Uterus (tissue), 4 donors: ENCODE measurements at places on chromosomes 7 and 10. TPM values are rescaled to one million over a fixed set of nuclear protein-coding genes. Genes with fewer than 3 reads are reported as not detected.

GPRIN2 gene
- total RNA-seq = not detected

GJD4 gene
- total RNA-seq = not detected

SYCE1 gene
- total RNA-seq = 1.0 TPM

MBL2 gene
- not detected for total RNA-seq

PTF1A gene
- total RNA-seq = 0.90 TPM

SBDS gene
- total RNA-seq = 134 TPM

FAM25C gene
- not detected for total RNA-seq

DNA sequence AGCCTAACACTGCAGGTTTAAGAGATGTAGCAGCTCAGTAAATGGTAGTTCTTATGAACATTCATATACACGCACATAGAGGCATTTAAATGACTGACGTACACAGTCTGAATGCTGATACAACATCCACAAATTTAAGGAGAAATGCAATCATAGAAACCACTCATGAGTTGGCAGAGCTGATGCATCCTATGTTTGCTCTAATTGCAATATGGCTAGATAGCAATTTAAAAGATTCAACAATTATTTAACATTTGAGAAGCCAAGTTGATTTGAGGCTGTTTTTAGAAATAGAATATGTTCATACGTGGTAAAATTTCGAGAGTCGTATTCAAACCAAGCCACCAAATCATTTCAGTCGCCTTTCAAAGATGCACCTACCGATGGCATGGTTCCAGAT is 135.6 kb downstream of the PFKFB3 start:
- DNase-seq = no peak

DNA sequence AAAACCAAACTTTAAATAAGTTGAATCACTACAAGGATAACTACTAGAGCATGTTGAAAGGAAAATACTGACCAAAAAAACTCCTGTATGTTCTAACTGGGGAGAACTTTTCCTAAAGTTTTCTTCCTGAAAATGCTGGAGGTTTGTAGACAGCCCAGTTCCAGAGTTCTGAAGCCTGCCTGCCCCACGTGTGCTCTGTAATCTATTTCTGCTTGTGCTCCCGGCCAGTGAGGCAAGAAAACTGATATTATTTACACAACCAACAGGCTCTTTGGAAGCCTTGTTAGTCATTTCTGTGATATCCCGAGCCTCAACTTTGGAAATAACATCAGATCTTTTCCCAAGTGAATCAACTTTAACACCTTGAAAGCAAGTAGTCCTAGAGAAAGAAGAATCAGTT is 46.7 kb downstream of the ZFAND4 start:
- DNase-seq = no peak

DNA sequence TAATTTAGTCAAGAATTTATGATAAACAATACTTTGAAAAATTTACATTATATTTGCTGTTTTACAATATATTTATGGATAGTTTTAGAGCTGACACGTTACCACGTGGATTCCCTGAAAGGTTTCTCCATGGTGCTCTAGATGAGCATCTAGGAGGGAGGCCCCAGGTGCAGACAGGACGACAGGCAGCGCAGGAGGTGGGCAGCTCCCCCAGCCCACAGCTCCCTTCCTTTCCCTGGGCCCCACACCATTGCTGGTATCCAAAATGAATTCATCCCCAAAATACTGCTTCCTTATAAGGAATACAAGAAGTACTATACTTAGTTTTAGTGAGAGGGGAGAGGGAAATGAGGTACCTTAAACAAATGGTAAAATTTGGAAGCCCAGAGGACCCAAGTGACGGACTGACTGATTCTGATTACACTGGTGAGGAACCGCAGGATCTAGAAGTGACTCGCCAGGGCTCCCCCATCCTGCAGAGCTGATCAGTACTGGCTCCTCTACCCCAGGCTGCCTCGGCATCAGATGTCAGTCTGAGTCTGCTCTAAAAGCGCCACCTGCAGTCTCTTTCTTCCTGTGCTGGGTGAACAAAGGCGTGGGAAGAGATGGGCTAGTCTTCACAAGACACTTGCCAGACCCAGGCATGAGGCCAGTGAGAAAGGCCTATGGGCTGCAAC is 89.2 kb downstream of the DLG5 start:
- DNase-seq = no peak

- DNase-seq = no peak
Observed at GRCh38 chr10:119428789-119429188, 113.7 kb downstream of the RGS10 start.

DNA sequence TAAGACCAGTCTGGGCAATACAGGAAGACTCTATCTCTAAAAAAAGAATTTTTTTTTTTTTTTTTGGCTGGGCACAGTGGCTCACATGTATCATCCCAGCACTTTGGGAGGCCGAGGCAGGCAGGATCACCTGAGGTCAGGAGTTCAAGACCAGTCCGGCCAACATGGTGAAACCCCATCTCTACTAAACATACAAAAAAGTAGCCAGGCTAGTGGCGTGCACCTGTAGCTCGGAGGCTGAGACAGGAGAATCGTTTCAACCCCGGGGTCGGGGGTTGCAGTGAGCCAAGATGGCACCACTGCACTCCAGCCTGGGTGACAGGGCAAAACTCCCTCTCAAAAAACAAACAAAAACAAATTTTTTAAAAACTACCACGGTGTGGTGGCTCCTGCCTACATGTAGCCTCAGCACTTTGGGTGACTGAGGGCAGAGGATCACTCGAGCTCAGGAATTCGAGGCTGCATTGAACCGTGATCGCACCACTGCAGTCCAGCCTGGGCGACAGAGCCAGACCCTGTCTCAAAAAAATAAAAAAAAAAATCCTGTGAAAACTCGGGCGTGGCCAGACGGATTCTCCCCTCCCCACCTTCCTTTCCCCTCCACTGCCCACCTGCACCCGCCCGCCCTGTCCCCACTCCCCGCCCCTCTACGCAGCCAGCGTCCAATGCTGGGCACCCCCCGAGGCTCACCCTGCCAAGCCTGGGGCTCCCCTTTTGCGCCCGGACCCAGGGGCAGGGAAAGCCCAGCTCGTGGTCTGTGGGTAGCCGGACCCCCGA is 745 bp upstream of the ORAI2 start:
- DNase-seq = no peak

- DNase-seq = no peak
Observed at GRCh38 chr7:51026341-51026740, 243.6 kb upstream of the GRB10 start.

DNA sequence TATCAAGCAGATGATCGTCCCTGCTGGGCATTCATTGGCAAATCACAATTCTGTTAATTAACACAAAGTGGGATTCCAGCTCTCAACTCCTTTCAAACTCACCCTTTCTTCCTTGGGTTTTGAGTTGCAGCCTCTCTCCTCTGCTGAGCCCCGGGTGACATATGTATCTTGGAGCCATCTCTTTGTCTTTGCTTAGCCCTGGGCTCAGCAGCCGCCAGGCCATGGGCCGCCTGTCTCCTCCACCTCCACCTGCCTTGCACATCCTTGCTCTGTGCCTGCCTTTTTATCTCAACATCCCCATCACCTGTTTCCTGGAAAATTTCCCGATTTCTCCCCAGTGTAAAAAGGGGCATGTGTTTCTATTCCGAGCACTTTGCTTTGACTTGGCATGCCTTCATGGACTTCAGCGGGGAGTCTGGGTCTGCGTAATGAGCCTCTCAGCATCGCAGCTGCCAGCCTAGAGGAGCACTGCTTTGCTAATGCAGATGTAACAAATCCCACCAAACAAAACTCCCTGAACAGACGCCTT is 141.3 kb upstream of the AGK start:
- no peak for DNase-seq

GRCh38 chr7:79406371-79406770 is 47.1 kb downstream of the MAGI2 start:
- DNase-seq = no peak

DNA sequence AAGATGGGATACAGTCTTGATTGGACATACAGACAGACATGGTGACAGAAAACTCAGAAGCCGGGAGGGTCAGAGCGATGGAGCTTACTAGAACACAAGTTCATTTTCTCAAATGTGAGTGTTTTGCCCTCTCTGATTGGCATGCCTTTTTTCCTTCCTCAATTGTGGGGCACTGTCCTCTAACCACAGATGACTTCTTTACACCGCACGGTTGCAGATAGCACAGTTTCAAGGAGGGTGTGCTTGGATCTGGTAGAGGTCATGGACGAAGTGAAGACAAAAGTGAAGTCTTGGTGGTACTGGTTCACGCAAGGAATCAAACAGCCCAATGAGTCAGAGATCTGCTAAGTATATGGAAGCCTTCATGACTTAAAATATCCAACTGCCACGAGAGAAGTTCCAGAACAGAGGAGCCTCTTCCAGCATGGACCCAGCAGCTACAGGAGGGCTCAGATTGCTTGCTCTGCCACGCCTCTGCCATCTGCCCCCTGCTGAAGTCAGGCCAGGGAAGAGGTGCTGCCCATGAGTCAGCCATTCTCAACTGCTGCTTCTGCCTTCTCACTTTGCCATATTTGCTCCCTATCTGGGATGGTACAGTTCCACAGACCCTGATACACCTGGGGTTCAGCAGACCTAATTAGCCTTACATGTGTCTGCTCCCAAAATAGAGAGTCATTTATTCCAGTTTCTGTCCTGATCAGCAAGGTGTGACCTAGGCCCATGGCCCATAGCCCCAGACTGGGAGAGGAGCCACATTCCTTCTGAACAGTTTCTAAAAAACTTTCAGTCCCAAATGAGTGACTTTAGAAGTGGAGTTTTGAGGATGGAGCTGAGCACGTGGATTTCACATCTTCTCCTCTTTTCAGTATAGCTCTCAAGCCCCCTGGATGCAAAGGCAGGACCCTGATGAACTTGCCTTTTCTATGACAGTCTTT is 413.8 kb downstream of the KCNMA1 start:
- DNase-seq = no peak

DNA sequence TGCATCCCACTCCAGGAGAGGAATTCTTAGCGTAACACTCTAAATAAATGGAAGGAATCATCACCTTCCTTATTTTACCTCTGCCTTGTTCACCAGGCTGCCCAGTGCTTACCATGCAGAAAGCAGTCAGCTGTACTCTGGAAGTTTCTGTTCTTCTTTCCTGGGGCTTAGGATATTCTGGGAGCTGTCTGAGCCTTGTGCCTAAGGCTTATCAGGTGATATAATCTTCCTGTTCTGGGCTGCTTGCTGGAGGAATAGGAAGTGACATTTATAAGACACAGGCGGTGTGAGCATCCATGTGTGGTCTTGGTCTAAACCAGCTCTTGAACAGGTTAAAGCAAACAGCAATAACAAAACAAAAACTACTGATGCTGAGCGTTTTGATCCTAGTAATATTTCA is 13.5 kb downstream of the KCTD7 start:
- DNase-seq = no peak

DNA sequence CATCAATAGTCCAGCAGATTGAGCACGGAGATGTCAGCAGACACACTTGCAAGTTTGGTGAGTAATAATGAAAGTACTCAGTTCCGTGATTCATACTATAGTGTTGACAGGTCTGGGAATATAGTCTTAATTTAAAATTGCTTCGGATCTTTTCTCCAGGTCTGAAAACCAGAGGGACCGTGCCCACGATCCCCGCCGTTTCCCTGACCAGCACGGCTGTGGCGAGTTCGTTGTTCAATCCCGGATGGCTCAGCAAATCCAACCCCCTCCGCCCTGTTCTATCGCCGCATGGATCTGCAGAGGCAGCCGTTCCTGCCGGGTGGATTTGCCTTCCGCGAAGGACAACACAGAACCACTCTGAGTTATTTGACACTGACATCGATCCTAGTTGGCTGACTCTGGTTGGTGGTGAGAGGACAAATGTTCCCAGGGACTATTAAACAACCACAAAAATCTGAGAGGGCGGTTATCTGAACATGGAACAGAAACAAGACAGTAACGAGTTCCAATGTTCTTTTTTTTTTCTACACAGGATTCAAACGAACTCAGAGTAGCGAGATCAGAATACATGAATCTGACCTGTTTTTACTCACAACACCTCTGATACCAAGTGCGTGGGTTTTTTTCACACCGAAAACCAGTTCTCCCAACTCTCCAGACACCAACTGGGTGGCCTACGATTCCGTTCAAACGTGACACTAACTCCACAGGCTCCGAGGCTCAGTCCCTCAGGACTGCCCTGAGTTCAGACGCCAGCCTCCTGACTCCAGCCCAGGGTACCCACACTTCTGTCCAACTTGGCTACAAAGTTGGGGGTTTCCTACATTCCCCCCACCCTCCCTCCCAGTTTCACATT is 52.7 kb downstream of the RBM17 start:
- DNase-seq = no peak

DNA sequence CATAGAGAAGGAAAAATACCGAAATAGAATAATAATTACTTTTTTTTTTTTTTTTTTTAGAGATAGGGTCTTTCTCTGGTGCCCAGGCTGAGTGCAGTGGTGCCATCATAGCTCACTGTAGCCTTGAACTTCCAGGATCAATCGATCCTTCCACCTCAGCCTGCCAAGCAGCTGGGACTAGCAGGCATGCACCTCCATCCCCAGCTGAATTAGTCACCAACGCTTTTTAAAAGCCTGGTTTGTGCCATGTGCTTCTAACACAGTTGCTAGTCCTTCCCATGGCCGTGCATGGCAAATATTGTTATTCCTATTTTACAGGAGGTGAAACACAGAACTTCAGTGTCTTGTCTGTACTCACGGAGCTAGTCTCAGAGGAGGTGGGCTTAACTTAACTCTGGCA is 23.2 kb downstream of the LYZL2 start:
- no peak for DNase-seq

GRCh38 chr10:132624061-132624846 is 86.7 kb downstream of the INPP5A start:
- peak; percentile 16 for DNase-seq

GRCh38 chr7:143320620-143321019 is 4.7 kb downstream of the CLCN1 start:
- no peak for DNase-seq

DNA sequence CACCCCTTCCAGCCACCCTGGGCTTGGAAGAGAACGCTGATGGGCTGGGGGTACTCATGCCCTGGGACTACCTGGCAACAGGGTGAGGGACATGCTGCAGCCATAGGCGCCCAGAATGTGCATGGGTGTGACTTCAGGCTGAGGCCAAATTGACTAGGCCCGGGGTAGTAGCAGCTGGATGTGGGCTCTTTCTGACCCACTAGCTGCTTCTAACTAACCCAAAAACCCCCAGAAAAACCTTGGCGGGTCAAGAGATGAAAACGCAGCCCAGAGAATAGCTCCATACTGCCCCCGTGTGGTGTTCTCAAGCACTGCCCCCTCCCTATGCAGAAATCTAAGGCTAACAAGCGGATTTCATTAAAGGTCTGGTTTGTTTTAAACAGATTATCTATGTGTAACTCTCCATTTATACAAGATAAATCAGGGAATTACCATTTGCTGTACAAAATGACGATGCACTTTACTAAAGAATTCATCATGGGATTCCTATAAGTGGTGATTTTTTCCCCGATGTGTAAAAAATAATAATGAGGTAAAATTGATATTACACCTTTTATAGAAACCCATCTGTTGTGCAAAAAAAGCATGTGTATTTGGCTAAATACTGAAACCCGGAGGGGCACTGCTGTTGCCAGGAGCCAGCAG is 4.2 kb downstream of the SMARCD3 start:
- no peak for DNase-seq

GRCh38 chr7:151722533-151722932 is 154.4 kb downstream of the PRKAG2 start:
- DNase-seq = no peak

DNA sequence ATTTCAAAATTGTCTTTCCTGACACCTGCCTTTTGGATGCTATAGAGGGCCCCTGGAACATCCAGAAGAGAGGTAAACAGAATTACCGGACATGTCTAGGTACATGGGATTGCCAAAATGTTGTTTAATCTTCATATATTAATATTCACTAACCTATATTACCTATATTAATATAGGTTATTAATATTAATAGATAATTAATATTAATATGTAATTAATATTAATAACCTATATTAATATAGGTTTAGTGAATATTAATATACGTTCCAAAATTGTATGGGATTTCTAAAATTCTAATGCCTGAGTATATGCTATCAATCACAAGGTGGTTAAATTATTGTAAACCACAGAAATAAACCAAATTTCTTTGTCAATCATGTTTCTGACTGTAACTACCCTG is 17.4 kb downstream of the TOMM7 start:
- DNase-seq = no peak
